Activated CD4-positive, alpha-beta T cell treated with anti-CD3 and anti-CD28 coated beads, Interleukin-2, amount 50 U/mL, for 4 hours (primary cell): ENCODE measurements at places on chromosomes 7 and 10.

- DNase-seq: no peak
Measured at GRCh38 chr10:71333129-71333887, 14.2 kb downstream of the SLC29A3 start.

- DNase-seq: no peak
Measured at GRCh38 chr10:75108684-75109458, 2.6 kb upstream of the SAMD8 start.

- DNase-seq: no peak
Measured at GRCh38 chr10:62847433-62847832, 31.3 kb upstream of the EGR2 start.

DNA sequence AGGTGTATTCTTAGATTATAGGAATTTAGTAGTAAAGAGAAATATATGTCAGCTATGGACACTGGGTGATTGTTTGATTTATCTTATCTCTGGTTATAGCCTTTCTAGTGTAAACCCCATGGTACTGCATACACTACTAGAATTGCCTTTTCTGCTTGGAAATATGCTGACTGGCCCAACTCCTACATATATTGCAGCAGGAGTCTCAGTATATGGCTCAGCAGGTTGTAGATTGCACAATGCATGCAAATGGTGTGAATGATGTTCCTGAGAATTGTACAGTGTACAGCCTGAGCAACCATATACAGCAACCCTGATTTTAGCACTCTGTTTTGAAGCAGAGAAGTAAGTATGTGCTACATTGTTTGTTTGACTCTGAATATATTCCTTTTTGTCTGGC, 153.4 kb upstream of the NPY start:
- no peak for DNase-seq

DNA sequence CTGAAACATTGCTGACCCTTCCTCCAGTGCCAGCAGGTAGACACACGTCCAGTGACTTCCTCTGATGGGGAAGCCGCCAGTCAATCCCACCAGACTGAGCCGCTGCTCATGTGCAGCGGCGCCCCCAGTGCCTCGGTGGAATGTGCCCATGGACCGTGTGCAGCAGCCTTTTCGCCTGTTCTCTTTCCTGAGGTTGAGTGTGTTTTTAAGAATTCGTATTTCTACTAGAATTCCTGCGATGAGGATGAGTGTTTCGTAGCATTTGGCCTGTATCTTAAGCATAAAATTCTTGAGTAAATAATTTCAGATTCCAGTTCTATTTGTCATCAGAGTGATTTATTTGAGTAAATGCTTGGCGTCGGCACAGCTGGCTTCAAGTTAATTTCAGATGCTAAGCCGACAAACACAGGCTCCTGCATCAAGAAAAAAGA, 35.4 kb downstream of the BNIP3 start:
- no peak for DNase-seq

DNA sequence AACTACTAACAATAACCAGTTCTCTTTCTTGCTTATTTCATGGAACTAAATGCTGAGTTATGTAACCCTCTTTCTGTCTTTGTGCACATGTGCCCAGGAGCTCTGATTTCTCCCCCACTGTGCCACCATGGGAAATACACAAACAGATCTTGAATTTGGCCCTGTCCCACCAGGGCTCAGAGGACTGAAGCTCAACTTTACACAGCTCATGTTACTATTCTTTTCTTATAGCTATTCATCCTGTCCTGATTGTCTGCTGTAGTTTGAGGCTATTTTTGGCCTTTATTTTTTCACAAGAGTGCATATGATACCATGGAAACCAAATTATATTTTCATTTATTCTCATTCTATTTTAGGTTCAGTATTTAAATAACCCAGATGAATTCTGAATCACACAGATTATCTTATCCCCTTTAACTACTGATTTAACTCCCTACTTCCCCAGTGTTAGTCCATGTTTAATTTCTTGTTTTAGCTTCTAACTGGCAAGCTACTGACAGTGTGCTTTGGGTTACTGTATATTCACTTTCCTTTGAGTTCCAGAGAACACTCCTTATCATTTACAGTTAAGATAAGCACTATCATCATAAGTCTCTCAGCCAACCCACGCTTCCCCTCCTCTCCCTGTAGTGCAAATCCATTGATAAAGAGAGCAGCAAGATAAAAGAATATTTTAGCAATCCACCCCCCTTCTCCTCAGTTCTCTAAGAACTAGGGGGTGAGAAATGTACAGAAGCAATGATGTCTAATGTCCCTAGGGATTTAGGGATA, 71.8 kb upstream of the GSDME start:
- DNase-seq: no peak

- DNase-seq: no peak
Measured at GRCh38 chr10:115706488-115707076, 566.4 kb downstream of the GFRA1 start.

DNA sequence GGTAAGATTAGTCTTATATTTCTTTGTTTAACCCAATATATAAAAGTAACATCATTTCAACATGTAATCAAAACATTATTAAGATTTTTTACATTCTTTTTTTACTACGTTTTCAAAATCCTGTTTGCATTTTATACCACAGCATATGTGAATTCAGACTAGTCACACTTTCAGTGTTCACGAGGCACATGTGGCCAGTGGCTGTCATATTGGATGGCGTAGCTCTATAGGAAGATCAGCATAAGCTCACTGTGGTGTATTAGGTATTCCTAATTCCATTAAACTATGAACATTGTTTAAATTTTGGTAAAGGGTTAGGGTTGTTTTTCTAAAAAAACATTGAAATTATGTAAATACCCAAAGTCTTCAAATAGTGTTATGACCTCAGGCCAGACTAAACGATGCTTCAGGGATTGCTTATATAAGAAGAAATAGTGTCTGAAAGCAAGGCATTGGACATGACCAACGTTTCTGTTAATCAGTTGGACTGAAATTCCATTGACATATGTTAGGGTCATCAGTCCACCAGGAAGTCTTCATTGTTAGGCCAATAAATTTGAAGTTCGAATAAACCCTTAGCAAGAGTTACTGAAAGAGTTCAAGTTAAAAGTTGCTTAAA, 97.0 kb downstream of the BICC1 start:
- DNase-seq: no peak

- no peak for DNase-seq
Measured at GRCh38 chr10:97999066-97999922, 31.1 kb downstream of the CRTAC1 start.

DNA sequence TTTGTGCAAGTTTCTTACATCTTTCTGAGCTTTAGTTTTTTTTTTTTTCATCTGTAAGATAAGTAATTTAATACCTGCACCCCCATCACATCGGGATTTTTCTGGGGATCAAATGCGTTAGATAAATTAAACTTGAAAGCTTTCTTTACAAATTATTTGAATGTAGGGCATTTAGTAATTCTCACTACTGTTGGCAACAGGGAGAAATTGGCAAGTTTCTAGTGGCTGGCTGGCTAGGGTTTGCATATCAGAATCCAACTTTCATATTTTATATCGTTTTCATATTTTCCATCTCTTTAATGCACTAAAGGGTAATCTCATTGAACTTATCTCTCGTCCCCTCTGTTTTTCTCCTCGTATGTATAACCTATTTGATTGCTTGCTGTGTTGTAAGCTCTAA, 412.9 kb downstream of the GALNT17 start:
- DNase-seq: no peak

DNA sequence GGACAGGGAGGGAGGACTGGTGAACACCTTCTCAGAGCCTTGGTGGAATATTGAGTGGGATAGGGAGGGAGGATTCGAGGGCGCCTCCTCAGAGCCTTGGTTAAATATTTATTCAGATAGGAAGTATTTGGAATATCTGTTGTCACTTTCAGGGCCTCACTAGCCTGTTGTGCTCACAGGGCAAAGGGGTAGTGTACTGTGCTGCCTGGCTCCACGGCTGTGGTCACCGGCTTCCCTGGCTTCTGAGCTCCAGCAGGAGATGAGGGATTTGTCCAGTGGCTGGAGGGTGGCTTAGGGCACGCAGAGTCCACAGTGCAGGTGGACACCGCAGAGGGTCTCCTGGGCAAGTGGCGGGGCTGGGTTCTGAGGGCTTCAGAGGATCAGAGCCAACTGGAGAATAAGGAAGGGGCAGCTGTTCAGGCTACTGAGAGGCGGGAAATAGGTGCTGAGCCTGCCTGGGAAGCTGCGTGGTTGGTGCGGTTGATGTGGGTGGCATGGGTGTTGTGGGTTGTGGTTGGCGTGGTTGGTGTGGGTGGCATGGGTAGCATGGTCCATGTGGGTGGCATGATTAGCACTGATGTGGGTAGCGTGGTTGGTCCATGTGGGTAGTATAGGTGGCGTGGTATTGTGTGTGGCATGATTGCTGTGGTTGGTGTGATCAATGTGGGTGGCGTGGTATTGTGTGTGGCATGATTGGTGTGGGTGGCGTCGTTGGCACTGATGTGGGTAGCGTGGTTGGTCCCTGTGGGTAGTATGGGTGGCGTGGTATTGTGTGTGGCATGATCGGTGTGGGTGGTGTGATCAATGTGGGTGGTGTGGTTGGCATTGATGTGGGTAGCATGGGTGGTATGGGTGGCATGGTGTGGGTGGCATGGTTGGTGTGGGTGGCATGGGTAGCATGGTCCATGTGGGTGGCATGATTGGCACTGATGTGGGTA, 16.7 kb downstream of the INPP5A start:
- DNase-seq: no peak

- DNase-seq: no peak
Measured at GRCh38 chr10:36383349-36383748, 741.3 kb upstream of the FZD8 start.

DNA sequence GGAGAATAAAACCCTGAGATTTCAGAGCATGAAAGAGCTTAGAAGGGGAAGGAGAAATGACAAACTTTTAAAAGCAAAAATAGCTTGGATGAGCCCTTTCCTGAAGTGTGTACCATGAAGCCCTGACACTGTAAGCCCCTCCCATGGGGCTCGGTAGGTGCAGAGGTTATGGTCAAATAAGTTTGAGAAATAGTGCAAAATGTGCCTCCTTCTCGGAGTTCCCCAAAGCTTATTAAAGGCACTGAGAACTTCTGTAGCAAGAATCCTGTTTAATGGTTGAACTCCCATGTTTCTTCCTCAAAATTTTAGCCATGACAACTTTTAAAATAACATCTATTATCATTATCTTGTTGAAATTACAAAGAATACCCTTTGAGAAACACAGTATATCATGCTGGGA, 10.5 kb upstream of the HYCC1 start:
- no peak for DNase-seq

DNA sequence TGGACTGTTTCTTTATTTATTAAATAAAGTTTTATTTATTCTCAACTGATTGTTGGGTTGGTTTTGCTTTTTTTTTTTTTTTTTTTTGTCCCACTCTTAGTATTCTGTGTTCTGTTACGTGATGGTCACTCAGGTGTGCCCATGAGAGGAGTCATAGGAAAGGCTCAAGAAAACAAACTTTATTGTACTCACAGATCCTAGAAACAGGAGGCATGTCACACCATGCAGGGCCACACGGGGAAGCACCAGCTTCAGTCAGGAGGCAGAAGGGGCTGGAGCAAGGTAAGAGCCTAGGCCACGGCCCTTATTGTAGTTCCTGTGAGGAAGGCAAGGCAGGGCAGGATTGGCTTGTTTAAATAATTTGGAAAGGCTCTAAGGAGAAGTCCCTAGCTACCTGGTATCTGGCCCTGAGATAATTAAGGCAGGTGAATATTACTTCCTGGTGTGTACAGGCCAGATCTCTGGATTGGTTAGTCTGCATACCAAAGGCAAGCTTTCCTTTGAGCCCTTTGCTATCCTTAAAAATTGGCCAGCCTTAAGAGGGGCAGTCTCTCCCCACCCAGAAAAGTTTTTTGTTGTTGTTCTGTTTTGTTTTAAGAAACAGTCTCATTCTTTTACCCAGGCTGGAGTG, 8.3 kb downstream of the ATOH7 start:
- no peak for DNase-seq

DNA sequence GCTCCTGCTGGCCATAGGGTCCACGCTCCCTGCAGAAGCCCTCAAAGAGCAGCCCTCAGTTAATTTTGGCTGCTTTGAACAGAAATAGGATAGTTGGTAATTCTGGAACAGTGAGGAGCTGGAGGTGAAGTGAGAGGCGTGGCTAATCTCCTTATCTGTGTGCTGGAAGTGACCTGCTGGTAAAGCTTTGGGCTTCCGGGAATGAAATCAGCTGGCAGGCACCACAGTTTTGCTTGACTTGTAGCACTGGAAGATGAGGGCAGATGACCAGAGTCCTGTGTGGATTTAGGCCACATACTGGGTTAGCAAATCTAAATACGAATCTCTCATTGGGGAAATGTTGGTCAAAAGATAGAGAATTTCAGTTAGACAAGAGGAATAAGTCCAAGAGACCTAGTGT, 10.2 kb downstream of the ATP6V0E2 start:
- no peak for DNase-seq

DNA sequence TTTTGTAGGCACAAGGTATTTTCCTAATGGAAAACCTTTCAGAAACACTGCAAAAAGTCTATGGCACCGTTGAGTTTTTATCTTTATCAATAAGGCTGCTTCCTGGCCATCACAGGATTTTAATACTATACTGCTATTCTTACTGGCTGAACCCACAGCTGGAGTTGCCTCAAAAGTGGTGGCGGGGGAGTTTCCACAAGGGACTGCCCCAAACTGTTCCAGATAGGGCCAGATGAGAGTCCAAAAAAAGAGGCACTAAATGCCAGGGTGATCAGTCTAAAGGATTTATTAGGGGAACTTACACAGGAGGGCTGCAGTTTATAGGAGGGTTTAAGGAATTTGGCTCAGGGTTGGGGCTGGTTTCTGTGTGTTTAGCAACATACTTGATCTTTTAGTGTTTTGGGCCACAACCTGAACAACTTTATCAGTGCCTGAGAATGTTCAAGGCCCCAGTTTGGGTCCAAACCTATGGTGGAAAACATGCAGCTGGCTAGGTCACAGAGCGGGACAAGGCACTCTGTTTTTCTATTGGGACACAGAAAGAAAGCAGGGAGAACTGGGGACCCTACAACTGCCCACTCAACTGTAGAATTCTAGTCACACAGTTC, 41.4 kb downstream of the STAM start:
- DNase-seq: no peak

DNA sequence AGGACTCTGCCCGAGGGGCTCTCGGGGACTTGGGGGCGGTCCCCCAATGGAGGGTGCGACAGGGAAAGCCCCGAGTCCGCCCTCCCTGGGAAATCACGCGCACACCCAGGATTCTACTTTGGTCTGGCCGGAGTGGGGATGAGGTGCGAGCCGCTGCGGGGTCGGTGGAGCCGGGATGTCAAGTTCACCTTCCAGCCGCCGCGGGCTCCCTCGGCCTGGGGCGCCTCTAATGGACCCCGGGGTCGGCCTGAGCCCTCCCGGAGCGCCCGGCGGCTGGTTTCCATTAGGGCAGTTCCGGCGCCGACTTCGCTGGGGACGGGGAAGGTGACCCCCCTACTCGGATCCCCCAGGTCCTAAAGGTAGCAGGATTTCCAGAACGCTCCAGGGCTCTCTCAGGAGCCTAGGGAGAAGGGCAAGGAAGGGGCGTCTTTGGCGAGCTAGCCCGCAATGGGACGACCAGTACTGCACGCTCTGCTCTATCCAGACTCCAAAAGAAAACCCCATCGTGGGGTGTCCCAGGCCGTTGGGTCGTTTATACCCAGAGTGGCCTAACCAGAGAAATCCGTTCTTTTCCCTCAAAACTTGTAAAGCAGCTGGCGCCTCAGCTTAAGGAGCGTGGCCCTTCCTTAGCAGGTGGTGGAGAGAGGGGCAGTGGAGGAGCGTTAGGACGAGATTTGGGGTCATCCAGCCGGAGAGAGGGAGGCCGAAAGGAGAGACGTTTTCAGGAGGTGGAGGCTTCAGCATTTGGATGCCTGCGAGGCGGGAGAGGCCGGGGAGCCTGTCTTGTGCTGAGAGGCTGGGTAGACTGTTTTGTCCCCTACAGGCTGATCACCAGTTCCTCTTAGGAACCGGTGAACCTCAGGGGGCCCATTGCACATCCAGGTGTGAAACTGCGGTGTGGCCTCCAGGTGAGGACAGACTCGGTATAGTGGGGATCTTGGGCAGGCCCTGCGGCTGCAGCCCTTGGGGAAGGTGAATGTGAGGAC, 860 bp upstream of the WDR86 start:
- DNase-seq: no peak
